Activated naive CD4-positive, alpha-beta T cell treated with anti-CD3 and anti-CD28 coated beads for 36 hours (primary cell): ENCODE measurements at places on chromosomes 4 and X.
A peak's percentile ranks its signal among the peaks of the same experiment; 100 is the strongest.

DNA sequence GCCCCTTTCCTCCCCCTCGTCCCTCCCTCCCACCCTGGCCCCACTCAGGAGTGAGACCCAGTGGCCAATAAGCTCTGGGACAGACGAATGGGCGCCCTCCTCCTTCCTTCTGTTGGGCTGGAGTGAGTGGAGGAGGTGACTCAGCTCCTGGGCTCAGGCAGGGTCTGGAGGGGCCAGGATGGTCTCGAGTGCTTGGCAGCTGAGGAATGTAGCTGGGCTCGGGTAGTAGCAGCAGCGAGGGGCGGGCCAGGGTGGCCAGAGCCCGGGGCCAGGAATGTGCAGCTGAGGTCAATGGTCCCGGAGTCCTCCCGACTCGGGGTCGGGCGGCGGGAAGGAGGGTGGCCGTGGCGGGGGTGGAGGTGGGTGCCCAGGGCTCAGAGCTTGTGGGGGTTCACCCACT is 15.0 kb downstream of the G6PD start:
- no peak for DNase-seq

DNA sequence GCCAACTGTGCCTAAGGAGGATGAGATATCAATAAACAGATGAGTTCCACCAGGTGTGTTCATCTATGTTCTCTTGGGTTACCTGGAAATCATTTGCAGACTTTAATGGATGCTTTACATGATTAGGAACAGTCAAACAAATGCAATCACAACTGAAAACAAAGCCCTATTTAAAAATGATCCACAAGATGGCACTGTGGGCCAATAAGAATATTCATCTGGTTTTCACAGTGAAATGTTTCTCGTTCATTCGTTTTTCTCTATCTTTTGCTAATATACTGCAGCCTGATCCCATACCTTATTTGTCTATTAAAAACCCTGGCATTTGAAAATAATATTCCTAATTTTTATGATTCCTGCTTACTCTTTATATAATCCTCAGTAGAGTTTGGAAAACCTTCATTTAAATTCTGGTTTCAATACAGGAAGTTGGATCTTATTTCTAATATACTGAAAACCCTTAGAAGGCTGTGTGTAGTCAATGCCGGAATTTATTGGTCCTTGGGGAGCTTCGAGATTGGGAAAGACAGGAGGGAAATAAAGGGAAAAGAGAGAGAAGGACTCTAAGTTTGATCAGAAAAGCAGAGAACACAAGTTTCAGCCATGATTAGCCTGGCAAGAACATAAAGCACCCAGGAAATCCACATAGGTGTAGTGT is 63.8 kb upstream of the TAPT1 start:
- peak; percentile 7 for DNase-seq

- DNase-seq = no peak
Measured at GRCh38 chr4:119014658-119015057, 121.0 kb upstream of the MYOZ2 start.

GRCh38 chrX:118974088-118974907 is at the start of gene LONRF3:
LONRF3 (plus strand) TSS chrX:118974618; CDS start chrX:118974781, 163 bp downstream.
- peak; percentile 71 for DNase-seq

- DNase-seq = no peak
Measured at GRCh38 chr4:158801066-158801465, 32.2 kb downstream of the FNIP2 start.

DNA sequence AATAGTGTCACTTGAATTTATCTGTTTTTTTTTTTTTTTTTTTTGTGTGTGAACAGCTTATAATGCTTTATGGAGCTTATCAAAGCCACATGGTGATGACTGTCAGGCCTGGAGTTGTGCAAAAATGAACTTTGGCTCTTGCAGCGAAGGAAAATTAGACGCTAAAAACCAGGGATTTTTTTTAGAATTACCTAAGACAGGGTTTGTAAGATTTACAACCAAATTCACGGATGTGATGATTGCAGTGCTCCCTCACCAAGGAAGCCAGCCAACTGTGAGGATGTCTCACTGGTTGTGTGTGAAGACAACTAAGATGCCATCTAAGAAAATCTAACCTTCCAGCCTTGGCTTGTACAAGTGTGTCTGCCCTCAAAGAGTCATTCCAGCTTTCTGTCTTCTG is 127.1 kb upstream of the SLC4A4 start:
- DNase-seq = no peak

DNA sequence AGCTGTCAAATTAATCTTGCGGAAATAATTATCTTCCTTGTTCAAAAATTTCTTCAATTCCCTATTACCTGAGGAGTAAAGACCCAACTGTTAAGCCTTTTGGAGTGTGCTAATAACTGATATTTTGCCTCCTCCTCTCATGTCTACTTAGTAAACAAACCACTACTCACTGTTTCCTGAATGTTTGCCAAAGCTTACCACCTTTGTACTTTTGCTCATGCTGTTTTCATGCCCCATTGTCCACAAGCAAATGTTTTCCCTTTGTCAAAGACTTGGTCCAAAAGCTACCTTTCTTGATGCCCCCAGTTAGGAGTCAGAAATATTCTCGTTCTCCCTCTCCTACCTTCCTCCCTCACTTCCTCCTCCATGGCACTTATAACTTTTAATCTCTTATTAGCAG is 226.1 kb downstream of the ENOX2 start:
- DNase-seq = no peak

- DNase-seq = peak; percentile 30
Measured at GRCh38 chr4:27000820-27001219, 140.2 kb downstream of the STIM2 start.

DNA sequence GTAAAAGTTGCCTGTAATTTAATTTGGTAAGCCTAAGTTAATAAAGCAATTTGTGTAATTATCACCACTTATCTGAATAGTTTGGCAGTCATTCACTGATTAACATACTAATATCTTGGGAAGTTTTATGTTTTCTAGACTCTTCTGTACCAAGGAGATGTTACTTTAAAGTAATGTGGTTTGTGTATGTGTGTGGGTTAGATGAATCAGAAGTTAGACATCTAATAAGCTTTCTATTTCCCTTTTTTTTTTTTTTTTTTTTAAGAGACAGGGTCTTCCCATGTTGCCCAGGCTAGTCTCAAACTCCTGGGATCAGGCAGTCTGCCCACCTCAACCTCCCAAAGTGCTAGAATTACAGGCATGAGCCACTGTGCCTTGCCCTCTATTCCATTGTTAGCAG is 5.3 kb downstream of the SLAIN2 start:
- DNase-seq = no peak

DNA sequence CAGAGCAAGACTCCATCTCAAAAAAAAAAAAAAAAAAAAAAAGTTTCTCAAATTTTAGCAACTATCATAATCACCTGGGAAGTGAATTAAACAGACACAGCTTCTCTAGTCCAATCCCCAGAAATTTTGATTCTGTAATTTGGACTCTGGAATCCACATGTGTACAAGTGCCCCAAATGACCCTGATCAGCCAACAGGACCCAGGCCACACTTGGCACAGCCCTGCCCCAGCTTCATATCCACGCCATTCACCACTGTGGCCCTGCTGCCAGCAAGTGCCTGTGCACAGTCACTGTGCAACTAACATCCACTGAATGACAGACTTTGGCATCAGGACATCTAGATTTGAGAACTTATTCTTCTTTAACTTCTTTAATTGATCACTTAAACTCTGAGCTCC is 14.1 kb upstream of the CXCL13 start:
- DNase-seq = no peak

GRCh38 chrX:47863187-47863586 is 26.5 kb downstream of the ZNF81 start:
- DNase-seq = no peak

DNA sequence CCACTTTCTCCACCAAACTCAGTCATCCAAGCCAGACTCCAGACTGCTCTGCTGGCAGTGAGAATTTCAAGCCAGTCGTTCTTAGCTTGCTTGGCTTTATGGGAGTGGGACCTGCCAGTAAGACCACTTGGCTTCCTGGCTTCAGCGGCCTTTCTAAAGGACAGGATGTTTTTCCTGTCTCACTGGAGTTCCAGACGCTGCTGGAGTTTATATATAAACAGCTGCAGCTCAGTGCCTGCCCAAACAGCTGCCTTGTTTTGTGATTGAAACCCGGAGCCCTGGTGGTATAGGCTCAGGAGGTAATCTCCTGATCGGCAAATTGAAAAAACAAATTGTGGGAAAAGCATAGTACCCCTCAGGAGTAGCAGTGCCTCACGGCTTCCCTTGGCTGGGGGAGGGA is 1165.8 kb upstream of the ADGRL3 start:
- no peak for DNase-seq

- no peak for DNase-seq
Measured at GRCh38 chrX:139851730-139852129, 81.1 kb downstream of the ATP11C start.

DNA sequence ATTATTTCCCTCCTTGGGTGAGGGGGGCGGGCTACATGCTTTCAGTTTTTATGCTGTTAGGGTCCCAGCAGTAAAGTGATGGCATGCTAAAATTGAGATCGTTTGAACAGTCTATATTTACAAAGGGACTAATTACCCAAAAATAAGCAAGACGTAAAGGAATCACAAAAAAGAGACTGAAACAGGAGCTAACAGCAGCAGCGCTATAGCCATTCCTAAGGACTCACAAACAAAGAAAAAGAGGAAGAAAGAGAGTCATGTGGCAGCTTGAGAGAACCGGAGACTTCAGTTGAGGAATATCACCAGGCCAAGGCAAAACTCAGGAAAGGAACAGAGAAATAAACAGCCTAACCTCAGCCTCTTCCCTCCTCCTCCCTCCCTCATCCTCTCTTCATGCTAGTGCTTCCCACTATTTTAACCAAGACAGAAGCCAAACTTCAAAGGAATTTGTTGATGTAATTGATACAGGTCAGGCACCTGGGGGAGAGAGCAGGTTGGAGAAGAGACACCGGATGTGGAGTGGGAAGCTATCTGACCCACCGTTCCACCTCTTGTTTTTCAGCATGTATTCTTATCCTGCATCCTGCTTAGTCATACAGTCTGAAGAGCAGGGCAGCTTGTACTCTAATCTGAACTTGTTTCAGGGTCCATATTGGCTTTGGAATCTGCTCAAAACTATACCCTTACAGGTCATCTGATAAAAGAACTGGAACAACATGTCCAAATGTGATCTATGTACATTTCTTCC is 383.7 kb downstream of the NAF1 start:
- DNase-seq = no peak

DNA sequence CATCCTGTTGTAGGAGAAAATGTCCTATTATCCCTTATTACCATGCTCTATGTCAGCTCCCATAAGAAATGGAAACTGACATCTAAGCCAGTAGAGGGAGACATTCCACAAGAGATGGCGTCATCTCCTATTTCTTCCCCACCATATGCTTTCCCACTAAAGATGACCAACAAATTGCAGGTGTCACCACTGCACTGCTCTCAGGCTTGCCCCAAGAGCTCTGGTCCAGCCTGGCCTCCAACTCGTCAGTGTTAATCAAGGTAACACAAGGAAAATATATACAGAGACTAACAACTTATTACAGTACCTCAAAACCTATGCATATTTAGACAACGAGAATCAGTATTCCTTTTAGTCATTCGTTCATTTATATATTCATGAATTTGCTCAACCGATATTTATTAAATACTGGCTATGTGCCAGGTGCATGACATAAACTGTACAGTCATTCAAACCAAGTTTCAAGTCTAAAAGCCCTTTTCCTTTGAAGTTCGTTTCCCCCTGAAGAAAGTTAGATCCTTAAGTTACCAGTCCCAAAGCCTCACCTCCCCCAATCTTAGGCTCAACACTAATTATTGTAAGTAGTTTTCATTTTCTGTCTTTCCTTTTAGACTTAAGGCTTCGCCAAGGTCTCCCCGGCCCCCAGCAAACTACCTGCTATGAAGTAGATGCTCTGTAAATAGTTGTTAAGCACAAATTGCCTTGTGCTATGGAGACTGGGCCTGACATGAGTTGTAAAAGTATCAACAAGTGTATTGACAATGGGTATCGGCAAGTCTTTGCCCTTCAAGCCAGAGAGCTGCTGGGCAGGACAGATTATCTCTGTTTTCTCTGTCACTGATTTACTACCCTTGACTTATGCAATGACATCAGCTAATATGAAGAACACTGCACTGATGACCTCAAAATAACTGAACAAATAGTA is 3.1 kb upstream of the FGB start:
- DNase-seq = no peak

DNA sequence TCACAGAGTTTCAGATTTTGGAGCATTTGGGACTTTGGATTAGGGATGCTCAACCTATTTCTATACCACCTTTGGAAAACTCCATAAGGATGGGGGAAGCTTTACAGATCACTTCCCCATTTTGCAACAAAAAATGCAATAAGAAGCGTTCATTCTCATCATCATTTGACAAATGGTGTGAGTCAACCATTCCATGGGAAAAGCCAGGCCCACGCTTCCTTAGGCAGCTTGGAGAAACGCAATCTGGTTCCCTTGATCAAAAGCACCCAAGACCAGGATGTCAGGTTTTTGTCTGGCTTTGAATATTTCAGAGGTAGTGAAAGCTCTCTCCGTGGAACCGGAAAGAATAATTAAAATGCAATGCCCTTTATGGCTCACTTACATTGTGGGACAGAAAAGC is 79.3 kb upstream of the C4orf50 start:
- DNase-seq = no peak

DNA sequence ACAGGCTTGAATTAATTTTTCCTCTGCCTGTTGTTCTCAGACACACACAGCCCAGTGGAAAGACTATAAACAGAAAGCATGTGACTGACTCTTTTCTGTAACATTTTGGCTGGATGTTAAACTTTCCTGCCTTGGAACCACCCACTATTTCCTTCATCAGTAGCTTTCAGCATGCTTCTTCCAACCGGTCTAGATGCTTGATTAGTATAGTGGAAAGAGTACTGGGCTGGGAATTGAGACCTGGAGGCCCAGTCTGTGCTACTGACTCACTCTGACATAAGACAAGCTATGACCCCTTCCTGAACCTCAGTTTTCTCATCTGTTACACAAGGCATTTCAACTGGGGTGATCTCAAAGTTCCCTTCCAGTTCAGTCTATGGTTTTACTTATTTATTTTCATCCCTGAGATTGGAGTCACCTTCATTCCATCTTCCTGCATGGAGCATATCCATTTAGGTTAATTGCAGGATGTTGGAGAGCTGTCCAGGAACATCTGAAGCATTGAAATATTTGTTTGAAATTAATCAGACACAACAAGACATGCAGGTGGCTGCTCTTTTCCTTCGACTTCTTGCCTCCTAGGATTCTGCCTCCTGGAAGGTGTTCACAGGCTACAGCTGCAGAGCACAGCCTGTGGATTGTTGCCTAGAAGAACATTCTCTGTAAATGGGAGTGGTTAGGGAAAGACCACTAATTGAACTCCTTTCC is 173.4 kb downstream of the RTL9 start:
- DNase-seq = no peak

DNA sequence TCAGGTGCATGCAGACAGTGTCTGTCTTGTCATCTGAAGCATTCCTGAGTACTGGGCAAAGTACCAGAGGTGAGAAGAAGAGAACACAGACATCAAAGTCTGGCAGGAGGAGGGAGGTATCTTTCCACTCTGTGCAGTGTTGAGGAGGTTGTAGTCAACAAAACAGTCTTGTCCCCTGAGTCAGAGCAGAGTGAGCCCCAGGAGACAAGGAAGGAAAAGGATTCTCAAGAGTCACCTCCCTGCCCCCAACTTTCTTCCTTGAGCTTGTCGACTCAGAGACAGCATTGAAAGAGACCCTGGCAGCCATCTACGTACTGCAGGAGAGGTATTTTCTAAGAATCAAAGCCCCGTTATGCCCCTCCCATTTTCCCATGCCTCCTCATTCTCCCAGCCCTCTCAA is 4.4 kb upstream of the SRPX start:
- no peak for DNase-seq

GRCh38 chr4:6222761-6223292 is 22.5 kb upstream of the JAKMIP1 start:
- no peak for DNase-seq

- DNase-seq = no peak
Measured at GRCh38 chr4:109701566-109702410, 1.5 kb downstream of the CASP6 start.

GRCh38 chr4:40992472-40993295 is 221.7 kb downstream of the APBB2 start:
- peak; percentile 16 for DNase-seq
